ENCODE measurements at places on chromosomes 5 and 9.

- no peak for DNase-seq
These were observed 291.9 kb downstream of the COX7C start for GRCh38 chr5:86909418-86910295.

DNA sequence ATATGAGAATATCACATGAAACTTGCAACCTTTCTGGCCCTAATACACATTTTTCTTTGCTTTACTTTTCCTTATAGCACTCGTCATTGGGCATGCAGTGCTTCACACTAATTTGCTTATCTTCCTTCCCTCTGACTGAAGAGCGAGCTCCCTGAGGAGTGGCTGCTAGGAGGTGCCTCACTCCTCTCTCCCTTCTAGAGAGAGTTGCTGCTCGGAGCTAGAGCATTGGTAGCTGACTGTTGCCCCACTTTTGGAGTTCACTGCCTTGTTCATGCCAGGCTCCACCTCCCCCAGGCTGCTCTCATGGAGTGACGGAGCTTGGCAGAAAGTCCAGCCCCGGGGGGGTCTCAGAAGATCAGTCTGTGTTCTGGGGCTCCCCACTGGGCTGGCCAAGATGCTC, 413.2 kb downstream of the MED10 start:
- DNase-seq = no peak

- DNase-seq = no peak
These were observed 84.7 kb downstream of the PARP8 start for GRCh38 chr5:50751064-50751657.

GRCh38 chr9:16119261-16120230, 566.7 kb downstream of the CCDC171 start:
- no peak for DNase-seq

DNA sequence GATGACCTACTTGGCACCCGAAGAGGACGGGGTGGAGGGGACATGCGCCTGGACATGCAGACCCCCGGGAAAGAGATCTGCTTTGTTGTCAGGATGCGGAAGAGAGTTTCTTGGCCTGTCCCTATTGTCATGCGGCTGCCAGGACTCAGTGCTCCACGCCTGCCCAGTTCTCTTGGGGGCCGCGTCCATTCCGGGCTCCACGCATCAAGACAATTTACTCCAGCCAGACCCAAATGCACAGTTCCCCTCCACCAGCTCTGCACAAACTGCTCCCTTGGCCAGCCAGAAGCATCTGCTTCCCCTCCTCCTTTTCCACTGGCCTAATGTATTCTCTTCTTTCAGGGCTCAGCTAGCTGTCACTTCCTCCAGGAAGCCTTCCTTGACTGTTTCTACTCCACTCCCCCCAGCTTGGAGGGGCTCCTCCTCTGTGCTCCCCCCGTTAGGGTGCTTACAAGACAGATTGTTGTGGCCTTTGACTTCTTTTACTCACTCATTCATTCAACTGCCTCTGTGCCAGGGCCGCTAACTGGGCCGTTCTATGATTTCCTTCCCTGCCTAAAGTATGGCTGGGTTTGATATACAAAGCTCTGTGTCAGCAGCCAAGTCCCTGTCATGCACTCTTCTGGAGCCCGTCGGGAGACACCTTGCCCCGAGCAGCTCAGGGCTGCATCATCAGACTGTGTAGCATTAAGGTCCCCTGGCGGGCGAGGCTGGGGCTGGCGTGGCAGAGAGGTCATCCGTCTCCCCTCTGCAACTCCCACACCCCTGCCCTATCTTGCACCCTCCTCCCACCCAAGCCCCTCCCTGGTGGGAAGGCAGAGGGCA, 6.6 kb downstream of the FIBCD1 start:
- no peak for DNase-seq

DNA sequence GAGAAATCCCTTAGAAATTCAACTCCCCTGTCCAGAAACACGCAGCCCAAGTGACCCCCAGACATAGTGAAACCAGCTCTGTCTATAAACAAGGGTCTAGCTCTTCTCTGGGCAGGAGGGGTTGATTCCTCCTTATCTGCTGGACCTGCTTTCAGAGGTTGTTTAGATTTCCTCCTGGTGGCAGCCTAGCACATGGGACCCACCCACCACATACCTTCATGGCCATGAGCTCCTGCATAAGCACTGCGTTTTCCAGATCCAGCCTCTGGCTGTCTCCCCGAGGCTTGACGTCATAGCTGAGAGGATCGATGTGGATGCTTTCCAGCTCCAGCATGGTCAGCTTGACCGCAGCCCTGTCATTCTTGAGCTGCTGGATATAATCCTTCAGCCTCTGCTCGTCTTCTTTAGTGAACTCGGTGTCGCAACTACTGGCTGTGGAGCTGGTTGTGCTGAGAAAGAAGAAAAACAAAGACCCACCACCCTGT, 77.0 kb downstream of the DCP2 start:
- DNase-seq = no peak

- no peak for DNase-seq
These were observed 11.9 kb upstream of the GM2A start for GRCh38 chr5:151240924-151241635.

GRCh38 chr5:57727591-57727990, 245.0 kb upstream of the ACTBL2 start:
- DNase-seq = no peak

DNA sequence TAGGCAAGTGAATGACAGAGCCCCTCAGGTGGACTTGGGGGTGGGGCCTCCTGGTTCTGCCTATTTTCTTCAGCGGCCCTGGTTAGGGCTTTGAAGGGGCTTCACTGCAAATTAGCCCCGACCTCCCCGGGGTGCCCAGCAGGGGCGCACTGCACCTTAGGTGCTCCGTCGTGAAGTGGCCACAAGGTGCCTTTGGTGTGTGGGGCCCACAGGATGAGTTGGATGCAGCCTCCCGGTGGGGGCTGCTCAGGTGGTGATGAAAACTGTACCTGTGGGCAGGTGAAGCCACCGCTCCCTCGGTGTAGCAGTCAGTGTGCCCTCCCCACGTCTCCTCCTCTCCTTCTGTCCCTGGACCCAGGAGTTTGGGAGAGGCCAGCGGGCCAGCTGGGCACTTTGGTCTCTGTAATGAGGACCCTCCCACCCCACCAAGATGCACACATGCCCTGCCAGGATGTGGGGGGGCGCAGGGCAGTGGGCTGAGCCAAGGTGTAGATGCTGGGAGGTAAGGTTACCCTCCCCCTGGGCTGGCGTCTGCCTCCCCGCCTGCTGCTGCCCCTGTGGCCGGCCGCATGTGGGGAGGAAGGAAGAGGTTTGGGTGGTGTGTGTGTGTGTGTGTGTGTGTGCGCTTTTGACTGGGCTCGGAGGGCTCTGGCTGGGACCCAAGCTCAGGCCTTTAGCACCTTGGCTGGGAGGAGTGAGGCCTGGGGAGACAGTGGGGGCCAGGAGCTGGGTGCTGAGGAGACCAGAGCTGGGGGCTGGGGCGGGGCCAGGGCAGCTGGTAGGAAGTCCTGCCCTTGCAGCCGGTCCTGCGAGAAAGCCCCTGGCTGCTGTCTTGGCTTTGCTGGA, 55.6 kb downstream of the RXRA start:
- DNase-seq = peak; percentile 33

DNA sequence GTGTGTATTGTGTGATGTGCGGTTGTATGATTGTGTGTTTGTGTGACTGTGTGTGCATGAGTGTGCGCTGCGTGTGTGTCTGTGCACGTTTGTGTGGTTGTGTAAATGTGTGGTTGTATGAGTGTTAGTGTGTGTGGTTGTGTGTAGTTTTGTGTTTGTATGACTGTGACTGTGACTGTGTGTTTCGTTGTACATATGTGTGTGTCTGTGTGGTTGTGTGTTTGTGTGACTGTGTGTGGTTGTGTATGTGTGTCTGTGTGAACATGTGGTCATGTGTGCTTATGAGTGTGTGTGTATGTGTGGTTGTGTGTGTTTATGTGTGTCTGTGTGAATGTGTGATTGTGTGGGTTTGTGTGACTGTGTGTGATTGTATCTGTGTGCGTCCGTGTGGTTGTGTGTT, 197.8 kb downstream of the TTLL11 start:
- DNase-seq = no peak

DNA sequence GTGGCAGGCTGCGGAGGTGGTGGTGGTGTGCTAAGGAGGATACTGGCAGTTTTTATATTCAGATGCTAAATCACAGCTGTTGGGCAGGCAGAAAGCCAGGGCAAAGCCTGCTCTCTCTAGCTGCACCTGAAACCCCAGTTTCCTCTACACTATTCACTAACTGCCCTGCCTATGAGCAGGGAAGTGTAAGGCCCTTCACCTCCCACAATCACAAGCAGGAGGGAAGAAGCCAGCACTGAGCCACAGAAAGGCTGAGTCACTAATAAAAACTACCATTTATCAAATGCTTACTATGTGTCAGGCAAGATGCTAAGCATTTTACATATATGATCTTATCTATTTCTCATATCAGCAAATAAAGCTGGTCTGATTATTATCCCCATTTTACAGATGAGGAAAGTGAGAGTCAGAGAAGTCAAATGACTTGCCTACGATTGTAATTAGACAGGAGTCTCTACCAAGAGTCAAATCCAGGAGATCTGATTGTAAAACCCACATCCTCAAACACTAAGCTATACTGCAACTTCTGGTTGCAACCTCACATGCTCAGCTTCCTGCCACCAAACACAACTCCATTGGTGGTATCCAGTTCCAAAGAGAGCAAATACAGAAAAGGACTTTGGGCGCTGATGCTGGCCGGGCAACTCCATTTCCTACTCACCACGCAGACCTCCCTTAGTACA, 17.7 kb upstream of the IL6ST start:
- peak; percentile 18 for DNase-seq

DNA sequence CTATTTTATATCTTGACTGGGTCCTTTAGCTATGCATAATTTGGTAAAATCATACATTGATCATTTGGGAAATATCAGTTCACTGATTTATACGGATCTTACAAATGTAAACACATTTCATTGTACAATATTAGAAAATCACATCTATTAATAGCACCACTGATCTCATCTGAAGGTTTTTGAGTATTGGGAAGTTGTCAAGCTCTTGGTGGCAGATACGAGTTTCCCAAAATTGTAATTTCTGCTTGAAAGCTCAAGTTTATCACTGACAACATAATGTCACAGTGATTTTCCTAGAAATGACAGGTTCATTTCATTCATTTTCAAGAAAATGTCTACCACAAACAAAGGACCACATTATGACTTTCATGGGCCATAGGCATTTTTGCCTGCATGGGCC, 3.0 kb upstream of the MACROH2A1 start:
- DNase-seq = no peak

DNA sequence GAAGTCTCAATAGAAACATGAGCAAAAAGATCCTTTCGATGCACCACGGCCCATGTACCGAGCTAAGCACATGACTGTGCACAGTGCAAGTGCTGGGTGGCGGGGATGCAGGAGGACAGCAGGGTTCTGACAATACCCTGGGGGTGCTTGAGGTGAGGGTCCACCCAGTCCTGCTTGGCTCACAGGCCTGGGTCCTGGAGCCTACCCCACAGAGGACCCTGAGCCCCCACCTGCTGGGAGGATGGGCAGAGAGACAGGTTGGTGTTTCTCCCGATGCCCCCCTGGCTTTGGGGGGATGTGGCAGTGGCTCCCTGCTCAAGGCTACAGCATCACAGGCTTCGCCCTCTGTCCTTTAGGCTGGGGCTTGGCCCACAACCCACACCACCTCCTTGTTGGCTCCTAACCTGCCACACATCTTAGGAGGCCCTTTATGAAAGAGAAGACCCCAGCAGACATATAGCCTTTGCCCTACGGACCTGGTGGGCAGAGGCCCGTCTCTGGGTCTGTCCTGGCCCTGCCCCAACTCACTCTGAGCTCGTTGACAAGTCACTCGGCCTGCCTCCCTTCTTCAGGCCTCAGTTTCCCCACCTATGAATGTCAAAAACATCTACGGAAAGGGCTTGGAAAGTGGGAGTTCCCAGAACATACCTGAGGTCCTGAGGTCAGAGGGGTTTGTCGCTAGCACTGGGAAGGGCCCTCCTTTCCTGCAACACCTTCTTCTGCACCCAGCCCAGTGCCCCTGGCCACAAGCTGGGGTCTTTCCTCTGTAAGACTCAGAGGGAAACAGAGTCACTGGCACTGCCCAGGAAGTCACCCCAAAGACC, 50.3 kb downstream of the BARX1 start:
- DNase-seq = no peak

Data from activated effector memory CD4-positive, alpha-beta T cell treated with Interleukin-2 at 50 U/mL for 16 hours (primary cell).